GM03348 (cell line): ENCODE measurements at places on chromosomes 4 and X.

- DNase-seq, result peak; percentile 1
Measured at GRCh38 chr4:34953145-34953799, 1291.0 kb downstream of the ARAP2 start.

GRCh38 chr4:169342159-169342860, 71.6 kb upstream of the SH3RF1 start:
- no peak for DNase-seq

GRCh38 chr4:147198411-147199051, 252.9 kb upstream of the TTC29 start:
- DNase-seq, result no peak

DNA sequence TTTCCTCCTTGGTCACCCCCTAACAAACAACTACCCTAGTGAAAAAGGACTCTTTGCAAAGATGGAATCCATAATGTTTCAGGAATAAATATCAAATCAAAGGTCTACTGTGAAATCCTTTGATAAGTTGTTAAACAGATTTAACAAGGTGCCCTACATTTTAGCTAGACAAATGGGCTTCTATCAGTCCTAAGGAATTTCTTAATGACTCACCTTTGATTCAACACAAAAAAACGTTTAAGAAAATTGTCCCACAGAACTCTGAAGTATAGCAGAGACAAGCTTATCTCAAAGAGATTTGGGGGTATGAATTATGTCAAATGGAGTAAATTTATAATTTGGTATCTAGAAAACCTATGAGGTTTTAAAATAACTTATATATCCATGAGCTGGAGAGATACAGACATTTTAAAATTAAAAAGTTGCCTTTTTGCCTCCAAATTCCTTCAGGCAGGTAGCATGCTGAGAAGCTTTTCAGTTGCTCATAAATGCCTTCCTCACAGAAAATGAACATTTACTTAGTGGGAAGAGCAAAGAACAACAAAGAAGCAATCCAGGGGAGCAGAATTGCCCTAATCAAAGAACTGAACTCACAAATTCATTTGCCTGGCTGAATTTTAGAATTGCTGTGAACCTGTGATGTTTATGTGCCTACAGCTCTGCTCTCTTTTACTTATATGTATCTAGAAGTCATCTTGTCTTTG, 649.3 kb downstream of the STPG2 start:
- DNase-seq, result no peak

DNA sequence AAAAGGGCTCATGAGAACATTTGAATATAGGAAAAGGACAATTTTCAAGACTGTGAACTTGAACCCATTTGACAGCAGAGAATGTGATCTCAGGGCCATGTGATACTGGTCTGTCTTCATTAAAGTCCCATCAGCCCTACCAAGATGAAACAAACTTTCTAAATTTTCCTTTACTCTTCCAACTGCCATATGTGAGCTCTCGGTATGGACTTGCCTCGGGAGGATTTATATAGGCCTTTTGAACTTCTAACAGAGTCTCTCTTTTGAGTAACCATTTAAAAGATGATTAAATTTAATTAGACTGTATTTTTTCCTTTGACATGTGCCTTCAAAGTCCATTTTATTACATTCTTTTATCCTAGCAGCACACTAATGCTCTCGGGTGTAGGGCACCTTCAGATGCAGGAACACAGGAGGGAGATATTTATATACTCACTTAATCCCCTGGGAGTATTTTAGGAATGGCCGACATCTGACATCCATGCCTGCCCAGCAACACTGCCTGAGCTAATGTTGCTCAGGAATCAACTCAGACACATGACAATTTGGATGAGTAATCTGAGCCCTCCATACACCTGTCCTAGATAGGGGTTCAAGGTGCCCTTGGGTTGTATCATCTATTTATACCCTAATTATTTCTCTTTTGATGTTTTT, 155.0 kb downstream of the SLC7A11 start:
- no peak for DNase-seq

DNA sequence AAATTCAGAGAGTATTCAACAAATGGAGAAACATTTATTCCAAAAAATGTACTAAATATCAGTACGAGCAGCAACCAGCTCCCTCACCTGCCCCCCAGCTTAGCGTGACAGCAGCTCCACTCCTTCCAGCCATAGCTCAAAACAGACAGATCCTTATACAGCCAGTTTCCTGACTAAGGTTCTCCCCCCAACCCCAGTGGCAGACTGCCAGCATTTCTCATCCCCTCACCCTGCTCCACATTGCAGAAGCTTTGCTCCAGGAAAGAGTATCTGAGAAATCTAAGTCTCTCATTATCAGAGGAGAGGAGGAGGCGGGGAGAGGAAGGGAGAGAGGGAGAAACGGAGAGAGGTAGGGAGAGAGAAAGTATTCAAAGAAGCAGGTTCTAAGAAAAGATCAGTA, 53.3 kb upstream of the PASD1 start:
- no peak for DNase-seq

DNA sequence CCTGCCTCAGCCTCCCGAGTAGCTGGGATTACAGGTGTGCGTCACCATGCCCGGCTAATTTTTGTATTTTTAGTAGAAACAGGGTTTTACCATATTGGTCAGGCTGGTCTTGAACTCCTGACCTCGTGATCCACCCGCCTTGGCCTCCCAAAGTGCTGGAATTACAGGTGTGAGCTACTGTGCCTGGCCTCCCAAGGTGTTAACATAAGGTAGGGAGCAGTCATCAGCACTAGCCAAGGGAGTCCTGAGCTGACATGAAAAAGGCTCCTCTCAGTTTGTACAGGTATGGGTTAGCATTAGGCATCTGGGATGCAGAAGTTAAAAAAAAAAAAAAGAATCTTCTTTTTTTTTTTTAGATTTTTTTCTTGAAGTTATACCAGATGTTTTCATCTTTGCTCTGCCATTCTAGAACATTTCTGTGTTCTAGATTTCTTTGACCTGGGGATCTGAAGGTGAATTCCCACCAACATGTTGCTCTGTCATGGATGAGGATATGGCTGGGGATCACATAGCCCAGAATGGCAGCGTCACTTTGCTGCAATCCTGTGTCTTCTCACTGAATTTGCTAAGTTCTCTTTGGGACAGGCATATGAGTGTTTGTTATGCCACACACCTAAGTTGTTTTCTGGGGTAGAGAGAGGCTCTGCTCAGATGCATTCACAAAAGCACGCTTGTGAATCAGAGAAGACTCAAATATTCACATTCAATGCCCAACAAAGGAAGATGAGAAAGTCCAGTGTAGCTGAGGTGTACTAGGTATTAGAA, 24.4 kb upstream of the PLA2G12A start:
- no peak for DNase-seq

DNA sequence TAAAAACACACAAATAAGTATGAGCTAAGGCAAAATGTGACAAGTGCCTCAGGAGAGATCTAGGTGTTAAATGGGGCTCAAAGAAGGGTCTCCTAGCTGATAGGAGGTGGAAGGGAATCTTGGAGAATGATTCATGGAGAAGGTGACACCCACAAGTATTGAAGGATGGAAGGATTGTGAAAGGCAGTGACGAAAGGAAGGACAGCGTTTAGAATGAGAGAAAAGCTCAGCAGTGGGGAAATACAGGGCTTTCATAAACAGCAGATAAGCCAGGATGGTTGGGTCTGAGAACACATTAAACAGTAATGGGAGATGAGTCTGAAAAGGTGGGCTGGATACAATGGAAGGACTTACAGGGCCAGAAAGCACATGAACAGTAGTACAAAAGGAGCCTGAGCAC, 11.5 kb downstream of the ANXA5 start:
- no peak for DNase-seq

DNA sequence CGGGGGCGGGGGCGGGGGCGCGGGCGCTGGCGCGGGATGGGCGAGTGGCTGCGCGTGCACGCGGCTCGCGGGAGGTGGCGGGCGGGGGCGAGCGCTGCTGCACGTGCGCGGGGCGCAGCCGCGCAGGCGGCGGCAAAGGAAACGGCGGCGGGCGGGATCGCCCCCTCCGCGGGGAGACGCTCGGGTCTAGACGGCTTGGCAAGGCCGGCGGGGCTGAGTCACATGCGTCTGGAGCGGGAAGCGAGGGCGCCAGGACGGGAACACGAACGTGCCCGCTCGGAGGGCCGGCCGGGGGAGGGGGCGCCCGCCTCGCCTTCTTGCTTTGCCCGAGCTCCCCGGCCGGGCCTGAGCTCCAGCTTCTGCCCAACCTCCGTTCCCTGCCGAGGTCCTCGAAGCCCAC, 4.3 kb upstream of the HAUS7 start:
- DNase-seq, result peak; percentile 80

GRCh38 chr4:133869486-133869885, 332.1 kb downstream of the PABPC4L start:
- DNase-seq, result no peak

DNA sequence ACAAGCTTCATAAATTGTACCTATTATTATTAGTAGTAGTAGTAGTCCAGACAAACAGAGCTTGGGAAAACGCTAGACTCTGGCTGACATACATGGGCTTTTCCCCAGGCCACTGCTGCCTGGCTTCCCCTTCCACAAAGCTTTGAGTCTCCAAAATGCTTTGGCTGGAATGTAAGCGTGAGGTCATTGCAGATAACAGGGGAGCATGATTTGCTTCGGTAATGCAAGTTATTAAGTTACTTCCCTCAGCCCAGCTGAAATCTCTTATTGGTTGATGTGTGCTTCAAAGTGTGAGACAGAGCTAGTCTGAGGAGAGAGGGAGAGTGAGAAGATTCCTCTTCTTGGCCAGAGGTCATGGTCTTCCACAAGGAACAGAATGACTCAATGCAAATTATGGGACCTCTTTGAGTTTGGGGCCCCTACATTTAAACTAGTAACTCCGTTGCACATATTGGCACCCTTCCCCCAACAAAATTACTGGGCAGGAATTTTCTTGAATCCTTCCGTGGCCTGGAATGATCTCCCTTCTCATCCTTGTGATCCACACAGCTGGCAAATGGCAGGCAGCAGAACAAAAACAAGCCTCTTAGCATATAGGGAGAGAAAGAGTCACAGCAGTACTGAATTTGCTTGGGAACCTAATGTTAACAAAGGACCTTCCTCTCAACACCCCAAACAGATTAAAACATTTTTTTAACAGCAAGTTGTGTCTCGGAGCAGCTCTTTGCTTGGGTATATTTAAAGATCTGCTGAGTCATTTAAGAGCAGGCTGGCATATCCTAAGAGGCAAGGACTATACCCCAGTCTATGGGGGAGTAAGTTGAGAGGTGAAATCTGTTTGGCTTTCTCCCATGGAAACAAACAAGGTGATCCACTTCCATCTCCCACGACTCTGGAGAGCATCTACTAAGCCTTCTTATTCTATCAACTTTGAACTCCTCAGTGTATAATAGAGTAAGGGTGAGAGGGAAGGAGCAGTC, 19.9 kb downstream of the AR start:
- no peak for DNase-seq

GRCh38 chr4:4666187-4666586, 124.3 kb upstream of the STX18 start:
- DNase-seq, result no peak

DNA sequence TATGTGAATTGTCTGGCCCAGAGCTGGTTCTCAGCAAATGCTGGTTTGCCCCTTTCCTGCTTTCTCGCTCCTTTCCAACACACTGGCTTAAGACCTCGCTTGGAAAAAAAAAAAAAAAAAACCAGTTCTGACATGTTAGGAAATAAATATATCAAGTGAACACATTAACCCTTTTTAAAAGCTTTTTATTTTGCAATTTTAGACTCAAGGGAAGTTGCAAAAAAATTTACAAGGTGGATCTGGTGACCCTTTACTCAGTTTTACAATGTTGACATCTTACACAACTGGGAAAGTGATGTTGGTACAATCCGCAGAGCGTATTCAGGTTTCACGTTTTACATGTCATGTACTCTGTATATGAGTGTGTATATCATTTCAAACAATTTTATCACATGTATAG, 100.1 kb downstream of the RTL5 start:
- DNase-seq, result no peak

- DNase-seq, result no peak
Measured at GRCh38 chrX:63327788-63328187, 23.3 kb downstream of the SPIN4 start.

- no peak for DNase-seq
Measured at GRCh38 chr4:55297346-55297745, 48.7 kb upstream of the SRD5A3 start.

GRCh38 chr4:118284169-118284568, 68.6 kb downstream of the PRSS12 start:
- no peak for DNase-seq

- DNase-seq, result no peak
Measured at GRCh38 chr4:41385481-41385880, 128.8 kb downstream of the UCHL1 start.

DNA sequence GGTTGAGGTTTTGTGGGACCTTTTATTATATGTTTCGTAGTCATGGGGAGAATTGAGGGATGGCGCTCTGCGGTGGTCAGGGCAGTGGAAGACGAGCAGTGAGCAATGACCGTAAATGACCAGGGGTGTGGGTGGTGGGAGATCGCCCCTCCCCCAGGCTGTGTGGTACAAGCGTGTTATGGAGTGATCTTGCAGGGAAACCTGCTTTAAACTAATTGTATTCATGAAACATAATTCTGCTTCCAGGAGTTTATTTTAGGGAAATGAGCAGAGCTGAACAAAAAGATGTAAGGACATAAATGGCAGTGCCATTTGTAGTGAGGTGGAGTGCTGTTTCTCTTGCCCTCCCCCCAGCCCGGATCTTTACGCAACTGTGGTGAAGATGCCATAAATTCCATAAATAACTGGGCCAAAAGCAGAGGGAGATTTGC, 20.2 kb downstream of the GYG2 start:
- DNase-seq, result peak; percentile 67

GRCh38 chr4:141845901-141846300, 209.5 kb downstream of the IL15 start:
- no peak for DNase-seq

- DNase-seq, result no peak
Measured at GRCh38 chr4:56727150-56727549, 46.1 kb upstream of the HOPX start.

DNA sequence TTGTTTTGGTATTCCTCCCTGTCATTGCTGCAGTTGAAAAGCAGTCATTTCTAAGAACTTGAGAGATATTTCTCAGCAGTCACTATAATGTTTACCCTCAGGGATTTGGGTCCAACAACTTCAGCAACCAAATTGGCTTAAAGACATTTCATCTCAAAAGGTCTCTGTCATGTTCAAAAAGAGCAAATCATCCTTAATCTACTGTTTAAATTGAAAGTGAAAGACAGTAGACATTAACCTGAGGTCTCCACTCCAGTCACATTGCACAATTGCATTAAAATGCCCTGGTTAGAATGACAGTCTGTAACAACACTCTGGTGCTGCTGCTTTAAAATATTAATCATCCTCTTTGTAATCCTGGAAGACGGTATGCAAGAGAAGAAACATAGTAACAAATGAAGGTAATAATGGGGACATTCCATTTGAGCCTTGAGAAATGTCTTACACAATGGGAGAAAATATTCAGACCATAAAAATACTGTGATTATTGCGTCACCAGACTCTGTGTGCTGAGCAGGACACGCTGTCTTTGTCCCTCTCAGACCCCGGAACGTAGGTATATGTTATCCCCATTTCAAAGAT, 90.2 kb upstream of the UNC5C start:
- no peak for DNase-seq

DNA sequence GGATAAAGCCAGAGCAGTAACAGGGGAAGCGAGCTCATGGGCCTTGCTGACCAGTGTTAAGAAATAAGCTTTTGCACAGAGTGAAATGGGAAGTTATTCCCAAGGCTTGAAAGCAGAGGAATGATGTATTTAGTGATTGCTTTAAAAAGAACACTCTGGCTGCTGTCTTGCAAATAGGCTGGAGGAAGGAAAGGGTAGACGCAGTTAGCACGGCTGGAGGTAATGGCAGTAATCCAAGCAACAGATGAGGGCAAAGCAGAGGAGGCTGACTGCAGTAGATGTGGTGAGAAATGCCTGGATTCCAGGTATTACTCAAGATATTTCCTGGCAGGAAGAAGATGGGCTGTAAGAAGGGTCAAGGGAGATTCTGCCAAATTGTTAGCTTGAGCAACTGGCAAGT, 1342.3 kb upstream of the AGA start:
- DNase-seq, result no peak
